Renal cortex interstitium (tissue), 15 donors: ENCODE measurements at places on chromosomes 3 and 15. TPM values are rescaled to one million over a fixed set of nuclear protein-coding genes. Genes with fewer than 3 reads are reported as not detected.

- DNase-seq, result no peak
Measured at GRCh38 chr15:65577129-65577996, 33.6 kb downstream of the INTS14 start.

GRCh38 chr3:13532085-13532484, 16.8 kb upstream of the FBLN2 start:
- DNase-seq, result no peak

GRCh38 chr3:111768571-111769100, 90.4 kb upstream of the PHLDB2 start:
- DNase-seq, result no peak

DNA sequence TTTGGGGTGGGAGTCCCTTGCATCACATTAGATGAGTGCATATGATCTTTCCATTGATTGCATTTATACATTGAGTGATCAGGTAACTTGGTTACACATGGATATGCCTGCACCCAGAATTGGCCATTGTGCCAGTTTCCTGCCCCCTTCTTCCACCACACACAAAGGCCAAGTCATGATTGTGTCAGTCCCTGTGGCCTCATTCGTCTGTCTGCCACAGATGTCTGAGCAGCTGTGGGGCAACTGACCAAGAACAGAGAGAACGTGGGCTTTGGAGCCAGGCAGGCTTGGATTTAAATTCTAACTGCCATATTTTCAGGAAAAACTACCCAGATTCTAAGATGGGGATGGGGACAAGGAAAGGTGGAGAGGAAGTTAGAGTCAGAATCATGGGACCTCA, 27.0 kb downstream of the CCNL1 start:
- DNase-seq, result no peak

- no peak for DNase-seq
Measured at GRCh38 chr15:44034933-44035624, 160.0 kb downstream of the FRMD5 start.

DNA sequence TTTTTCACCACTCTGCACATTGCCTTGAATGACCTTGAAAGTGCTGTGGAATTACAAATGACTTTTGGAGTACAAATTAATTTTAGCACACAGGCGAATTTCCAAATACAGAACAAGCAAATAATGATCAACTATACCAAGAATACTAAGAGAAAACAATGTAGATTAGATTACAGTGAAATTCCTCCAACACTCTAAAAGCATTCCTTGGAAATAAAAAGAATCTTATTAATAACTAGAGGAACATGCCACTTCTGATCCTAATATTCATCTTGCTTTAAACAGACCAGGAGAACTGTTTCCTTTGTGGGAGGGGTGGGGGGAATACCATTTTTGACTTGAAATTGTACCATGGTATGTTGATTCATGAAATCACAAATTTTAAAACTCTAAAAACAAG, 167.5 kb downstream of the SUCLG2 start:
- no peak for DNase-seq

Gene CCDC39
- 4.7 TPM for polyA plus RNA-seq
